SK-N-DZ (cell line): ENCODE measurements at places on chromosomes 2 and 18.

GRCh38 chr2:189719571-189719970 lies 43.0 kb downstream of the OSGEPL1 start:
- no peak for DNase-seq

DNA sequence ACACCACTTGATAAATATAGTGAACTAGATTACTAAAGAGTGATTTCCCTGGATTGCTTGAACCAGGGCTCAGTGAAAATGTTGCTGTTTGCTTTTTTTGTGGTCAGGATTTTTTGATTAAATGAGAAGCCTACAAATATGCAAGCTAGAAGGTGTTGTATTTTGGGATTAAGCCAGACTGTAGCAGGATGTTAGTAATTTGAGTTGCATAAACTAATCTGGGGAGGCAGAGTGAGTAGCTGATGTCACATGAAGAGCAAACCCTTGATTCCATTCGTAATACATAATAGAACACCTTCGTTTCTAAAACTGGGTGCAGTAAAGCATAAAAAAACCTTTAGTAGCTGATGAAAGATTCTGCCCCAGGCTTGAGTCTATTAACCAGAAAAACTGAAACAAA lies 32.0 kb downstream of the NEDD4L start:
- DNase-seq, result no peak

DNA sequence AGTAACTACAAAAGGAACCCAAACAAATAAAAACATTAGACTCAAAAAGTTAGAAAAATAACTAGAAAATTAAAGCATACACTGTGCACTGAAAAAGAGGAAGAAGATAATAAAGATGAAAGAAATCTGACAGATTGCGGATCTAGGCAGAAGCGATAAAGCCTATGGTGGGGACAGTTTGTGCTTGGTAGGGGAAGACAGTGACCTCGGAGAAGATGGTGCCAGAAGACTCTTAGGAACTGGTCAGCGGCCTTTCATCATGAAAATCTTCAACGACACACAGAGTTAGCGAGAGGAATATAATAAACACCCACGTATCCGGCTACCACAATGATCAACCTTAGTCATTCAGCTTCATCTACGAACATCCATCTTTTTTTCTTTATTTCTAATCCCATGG lies 180.5 kb downstream of the HDAC4 start:
- no peak for DNase-seq

DNA sequence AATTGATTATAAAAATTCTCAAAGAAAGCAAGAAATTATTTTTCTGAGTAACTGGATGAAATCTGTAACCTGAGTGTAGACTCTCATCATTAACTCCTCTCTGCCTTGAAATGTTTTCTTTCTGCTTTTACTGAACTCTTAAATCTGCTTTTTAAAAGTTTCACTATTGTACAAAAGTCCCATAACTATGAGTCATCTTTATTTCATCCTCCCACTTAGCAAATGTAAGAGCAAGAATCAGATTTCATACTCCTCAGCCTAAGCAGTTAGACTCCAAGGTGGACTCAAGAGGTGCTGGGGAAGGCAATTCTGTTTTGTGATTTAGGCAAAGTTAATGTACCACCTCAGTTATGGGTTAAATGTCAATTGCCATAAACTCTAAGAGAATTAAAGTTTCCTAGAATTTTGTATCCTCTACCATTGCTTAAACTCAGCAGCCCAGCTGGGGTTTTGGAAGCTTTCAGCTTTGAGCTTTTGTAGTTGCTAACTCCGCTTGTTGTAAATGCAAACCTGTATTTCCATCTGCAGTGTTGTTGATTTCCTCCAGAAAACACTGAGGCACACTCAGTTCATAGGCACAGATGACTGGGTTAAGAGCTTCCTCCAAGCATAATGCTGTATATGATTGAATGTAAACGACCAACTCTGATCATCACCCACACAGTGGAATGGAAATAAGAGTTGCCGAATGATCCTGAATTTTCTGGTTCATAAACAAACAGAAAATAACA lies 268.8 kb downstream of the ARHGAP15 start:
- DNase-seq, result no peak

GRCh38 chr2:148913492-148913891 lies 38.5 kb downstream of the KIF5C start:
- DNase-seq, result no peak

DNA sequence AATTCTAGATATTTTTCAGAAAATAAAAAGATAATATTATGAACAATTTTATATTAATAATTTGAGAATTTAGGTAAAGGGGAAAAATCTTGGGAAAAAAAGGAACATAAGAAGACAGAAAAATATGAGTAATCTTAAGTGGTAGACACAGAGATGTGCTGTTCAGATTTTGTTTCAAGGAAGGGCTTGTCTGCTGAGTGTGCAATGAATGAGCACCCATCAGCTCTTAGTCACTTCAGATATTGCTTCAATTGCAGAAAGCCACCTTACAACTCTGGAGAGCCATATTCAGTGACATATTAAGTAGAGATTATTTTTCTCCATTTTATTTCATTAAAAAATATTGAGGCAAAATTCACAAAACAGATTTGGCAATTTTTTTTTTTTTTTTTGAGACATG lies 282.0 kb upstream of the CHST9 start:
- no peak for DNase-seq

GRCh38 chr2:95159690-95160449 lies at the start of gene ZNF514:
Gene ZNF514 (minus strand): TSS chr2:95159848. CDS start chr2:95153253, 6,595 bp downstream.
- DNase-seq, result peak; percentile 70

DNA sequence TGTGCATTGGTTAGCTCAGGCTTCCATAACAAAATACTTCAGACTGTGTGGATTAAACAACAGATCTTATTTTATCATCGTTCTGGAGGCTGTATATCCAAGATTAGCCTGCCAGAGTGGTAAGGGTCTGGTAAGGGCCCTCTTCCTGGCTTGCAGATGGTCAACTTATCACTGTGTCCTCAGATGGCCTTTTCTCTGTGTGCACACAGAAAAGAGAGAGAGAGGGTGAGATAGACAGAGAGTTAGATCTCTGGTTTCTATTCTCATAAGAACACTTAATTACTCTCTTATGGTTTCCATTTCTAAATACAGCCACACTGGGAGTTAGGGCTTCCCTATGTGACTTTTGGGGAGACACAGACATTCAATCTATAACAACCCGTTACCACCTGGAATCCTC lies 1003.5 kb downstream of the TSN start:
- DNase-seq, result no peak

DNA sequence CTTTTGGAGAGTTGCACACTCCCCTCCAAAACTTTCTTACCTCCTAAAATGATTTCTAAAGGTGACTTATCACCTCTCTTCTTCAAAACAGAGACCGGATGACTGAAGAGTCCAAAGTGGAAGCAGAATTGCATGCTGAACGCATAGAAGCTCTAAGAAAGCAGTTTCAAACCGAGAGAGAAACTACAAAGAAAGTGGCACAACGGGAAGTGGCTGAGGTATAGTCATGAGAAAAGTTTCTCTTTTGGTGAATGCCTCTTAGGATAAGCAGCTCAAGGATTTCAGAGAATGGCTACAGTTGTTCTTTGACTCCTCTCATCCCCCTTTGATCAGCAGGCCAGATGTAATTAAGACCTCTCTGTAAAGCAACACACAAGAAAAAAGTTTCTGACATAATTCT lies 73.6 kb downstream of the GTF3C3 start:
- no peak for DNase-seq

DNA sequence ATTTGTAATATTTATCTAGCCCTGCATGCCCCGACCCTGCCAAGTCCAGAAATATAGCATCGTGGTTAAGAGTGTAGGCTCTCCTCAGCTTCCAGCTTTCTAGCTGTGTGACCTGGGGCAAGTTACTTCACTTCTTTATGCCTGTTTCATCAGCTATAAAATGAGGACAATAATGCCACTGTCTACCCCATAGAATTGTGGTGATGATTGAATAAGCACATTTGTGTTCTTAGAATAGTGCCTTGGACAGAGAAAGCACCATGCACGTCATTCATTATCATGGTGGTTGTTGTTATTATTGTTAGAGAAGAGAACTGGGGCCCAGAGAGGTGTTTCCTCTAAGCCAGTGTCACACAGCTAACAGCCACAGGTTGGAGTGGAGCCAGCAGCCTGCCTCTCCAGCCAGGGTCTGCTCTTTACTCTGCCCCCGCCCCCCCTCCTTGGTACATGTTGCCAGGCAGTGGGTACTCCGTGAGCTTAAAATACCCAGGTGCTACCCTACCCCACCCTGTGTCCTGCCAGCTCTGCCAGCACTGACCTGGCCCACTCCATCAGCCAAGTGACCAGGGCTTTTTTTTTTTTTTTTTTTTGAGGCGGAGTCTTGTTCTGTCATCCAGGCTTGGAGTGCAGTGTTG lies 202.1 kb downstream of the CTIF start:
- DNase-seq, result no peak

- peak; percentile 7 for DNase-seq
Observed at GRCh38 chr2:233448220-233448559, 93.9 kb downstream of the DGKD start.

GRCh38 chr18:29154196-29154757 lies 977.3 kb upstream of the CDH2 start:
- no peak for DNase-seq

- no peak for DNase-seq
Observed at GRCh38 chr2:86274265-86274917, 63.0 kb downstream of the REEP1 start.

DNA sequence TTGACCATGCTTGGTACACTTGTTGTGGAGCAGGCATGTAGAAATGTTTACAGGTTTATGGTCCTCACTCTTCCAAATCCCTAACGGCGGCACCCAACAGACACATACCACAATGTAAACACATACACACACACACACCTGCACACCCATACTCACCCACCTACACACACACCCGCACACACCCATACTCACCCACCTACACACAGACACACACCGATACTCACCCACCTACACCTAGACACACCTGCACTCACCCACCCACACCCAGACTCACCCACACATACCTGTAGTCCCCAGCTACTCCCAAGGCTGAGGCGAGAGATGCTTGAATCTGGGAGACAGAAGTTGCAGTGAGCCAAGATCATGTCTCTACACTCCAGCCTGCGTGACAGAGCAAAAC lies 1.5 kb upstream of the RAB6D start:
- DNase-seq, result no peak

- DNase-seq, result no peak
Observed at GRCh38 chr18:66754335-66754734, 150.4 kb upstream of the CDH19 start.

DNA sequence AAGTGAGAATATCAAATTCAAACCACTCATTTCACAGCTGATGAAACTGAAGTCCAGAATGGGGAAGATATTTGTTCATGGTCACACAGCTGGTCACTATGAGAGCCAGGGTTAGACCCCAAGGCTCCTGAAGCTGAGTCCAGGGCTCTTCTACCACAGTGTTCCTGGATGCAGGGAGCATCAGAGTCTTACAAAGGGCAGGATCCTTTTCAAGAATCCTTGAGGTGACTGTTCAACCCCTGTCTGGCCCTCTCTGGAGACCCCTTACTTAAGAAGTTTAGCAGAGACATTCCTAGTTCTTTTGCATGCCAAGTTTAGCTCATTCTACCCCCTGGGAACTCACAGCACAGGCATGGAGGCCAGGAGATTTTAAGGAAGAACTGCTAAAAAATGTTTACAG lies 15.7 kb downstream of the PROKR1 start:
- no peak for DNase-seq

DNA sequence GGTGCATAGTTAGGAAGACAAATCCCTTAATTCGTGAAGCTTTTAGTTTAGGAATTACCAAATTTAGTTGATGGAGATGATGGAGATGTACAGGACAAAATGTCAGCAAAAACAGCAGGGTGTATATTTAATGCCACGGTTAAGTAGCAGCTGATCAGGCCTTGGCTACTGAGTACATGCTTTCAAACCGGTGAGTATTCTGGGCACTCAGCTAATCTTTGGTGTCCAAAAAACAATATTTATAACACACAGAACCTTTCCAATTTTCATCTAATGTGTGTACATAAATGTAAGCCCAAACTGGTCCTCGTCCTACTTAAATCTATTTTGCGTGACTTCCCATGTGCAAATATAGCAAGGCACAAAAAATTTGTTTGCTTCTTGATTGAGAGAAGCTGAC lies 703.4 kb upstream of the LINC00305 start:
- no peak for DNase-seq

- DNase-seq, result no peak
Observed at GRCh38 chr2:47896450-47896968, 9.8 kb downstream of the FBXO11 start.

DNA sequence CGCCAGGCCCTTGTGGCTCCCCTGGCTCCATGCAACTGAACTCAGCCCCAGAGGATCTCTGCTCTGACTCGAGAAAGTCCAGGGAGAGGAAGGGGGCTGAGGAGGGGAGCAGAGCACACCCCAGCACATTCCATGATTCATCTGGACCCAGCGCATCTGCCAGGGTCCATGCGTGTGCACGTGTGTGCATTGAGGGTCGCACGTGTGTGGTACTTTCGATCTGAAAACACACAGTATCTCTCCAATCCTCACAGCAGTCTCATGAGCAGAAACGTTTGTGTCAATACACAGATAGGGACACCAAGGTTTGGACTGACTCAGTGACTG lies 146.4 kb upstream of the ID2 start:
- peak; percentile 8 for DNase-seq

- no peak for DNase-seq
Observed at GRCh38 chr2:239664216-239664810, 263.5 kb upstream of the HDAC4 start.

GRCh38 chr2:239106966-239107365 lies 259.1 kb downstream of the TWIST2 start:
- DNase-seq, result no peak

DNA sequence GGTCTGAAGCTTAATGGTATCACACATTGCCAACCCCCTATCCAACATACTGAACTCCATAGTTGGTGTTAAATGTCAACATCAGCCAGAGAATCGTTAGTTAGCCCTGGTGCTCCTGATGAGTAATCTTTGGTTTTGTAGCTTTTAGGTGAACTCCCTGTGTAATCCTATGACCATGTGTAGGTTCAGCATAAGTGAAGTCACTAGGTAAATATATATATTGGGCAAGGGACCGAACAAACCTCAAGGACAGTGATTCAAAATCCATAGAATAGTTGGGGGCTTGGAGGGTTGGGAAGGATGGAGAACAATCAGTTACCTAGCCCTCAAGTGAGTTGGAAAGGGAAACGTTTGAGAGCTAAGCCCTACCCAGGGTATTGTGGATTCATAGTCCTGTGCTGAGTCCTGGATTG lies 16.0 kb upstream of the AP1S3 start:
- no peak for DNase-seq

GRCh38 chr2:196515608-196516007 lies 123.9 kb upstream of the CCDC150 start:
- DNase-seq, result no peak

- DNase-seq, result no peak
Observed at GRCh38 chr18:55324166-55324565, 263.8 kb downstream of the TCF4 start.

DNA sequence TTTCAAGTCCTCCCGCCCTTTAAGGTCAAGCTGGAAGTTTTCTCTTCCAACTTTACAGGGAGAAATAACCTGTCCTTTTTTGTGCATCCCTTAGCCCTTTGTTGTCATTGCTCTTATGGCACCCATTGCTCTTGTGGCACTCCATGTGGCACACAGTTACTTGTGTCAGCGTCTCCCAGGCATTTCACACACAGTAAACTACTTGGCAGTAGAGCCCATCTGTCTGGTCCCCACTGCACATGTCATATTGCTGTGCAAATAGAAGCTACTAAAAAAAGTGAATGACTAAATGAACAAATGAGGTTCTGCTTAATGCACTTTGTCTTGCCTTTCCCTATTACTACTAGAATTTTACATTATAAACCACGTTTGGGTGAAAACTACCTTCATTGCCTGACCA lies 149.3 kb downstream of the EML6 start:
- no peak for DNase-seq
